T-helper 2 cell treated with Interferon-gamma antibody and Interleukin-4, amounts not matched to agents 5 μg/mL and 100 μg/mL, for 36 hours (primary cell): ENCODE measurements at places on chromosomes 16 and 17.

- no peak for DNase-seq
Measured at GRCh38 chr16:49419862-49420261, 46.3 kb downstream of the C16orf78 start.

- DNase-seq = no peak
Measured at GRCh38 chr16:22688930-22689329, 125.0 kb upstream of the HS3ST2 start.

- no peak for DNase-seq
Measured at GRCh38 chr17:56136301-56136700, 17.0 kb upstream of the ANKFN1 start.

GRCh38 chr17:83200231-83200699 lies 120.9 kb downstream of the METRNL start:
- DNase-seq = peak; percentile 81

- DNase-seq = no peak
Measured at GRCh38 chr16:72664056-72664508, 383.8 kb downstream of the ZFHX3 start.

DNA sequence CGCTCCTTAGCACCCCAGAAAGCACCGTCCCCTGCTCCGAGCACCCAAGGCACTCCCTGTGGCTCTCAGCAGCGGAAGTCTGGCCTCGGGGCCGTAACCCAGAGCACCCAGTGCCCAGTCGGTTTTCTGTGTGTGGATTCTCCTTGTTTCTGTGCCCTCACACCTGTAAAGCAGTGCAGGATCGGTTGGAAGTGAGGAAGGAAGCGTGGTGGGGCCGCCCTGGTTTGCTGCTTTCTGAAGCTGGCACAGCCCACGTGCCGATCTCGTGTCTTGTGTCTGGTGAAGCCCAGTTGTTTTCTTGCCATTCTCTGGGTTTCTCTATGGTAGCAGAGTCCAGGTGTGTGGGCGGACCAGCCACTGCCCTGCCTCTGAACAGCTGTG lies 3.7 kb downstream of the ACSF3 start:
- DNase-seq = no peak

GRCh38 chr16:30541502-30542329 lies 7.1 kb upstream of the ZNF747 start:
- DNase-seq = no peak

DNA sequence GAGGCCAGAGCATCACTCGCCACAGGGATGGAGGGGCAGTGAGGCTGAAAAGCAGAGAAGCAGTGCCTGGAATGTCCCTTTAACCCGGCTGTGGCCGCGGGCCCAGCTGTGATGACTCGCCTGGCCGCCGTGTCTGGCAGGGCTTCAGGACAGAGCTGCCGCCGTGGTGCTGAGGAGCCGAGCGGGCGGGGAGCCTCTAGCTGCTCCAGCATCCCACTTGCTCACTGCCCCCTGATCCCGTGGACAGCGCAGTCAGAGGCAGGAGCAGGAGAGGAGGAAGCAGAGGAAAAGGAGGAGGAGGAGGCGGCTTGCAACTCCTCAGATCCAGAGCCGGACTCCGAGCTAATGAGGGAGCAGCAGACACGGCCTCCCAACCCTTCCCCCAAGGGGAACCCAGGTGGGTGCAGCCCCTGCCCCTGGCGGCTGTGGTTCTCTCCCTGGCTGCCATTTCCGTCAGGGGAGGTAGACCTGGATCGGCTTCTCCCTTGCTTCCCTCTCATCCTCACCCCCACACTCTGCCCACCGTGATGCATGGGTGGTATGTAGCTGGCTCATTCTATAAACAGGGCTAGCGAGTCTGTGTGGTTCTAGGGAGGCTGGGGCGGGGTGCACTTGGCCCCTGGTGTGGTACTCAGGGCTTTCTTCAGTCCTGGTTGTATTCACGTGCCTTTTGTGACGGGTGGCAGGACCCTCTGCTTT lies 165.7 kb downstream of the CMIP start:
- DNase-seq = no peak

DNA sequence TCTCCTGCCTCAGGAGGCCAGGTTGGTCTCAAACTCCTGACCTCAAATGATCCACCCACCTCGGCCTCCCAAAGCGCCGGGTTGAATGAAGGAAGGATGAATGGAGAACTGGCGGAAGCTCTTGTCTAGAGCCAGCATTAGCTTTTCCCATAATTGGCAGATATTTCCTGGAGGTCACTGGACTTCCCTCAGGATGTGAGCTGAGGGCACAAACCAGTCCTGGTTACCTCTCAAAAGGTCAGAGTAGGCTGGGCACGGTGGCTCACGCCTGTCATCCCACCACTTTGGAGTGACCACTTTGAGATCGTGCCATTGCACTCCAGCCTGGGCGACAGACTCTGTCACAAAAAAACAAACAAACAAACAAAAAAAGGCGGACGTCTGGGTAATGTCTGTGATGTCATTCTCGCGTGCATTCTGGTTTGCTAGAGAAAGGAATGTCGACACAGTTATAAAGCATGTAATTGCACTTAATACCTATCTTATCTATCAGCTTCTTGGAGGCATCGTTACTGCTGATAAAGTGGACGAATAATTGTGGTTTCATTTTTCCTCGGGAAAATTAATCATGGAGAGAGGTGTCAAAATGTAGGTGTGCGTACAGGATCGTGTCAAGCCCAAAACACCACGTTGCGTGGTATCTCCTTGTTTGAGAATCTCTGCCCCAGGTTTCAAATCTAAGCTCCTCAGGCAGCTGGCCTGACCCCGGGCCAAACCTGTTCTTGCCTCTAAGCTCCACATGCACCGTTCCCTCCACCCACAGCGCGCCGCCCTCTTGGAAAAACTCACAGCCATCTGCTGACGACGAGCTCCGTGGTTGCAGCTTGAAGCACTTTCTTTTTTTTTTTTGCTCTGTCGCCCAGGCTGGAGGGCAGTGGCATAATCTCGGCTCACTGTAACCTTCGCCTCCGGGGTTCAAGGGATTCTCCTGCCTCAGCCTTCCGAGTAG lies 6.4 kb upstream of the CRK start:
- no peak for DNase-seq

DNA sequence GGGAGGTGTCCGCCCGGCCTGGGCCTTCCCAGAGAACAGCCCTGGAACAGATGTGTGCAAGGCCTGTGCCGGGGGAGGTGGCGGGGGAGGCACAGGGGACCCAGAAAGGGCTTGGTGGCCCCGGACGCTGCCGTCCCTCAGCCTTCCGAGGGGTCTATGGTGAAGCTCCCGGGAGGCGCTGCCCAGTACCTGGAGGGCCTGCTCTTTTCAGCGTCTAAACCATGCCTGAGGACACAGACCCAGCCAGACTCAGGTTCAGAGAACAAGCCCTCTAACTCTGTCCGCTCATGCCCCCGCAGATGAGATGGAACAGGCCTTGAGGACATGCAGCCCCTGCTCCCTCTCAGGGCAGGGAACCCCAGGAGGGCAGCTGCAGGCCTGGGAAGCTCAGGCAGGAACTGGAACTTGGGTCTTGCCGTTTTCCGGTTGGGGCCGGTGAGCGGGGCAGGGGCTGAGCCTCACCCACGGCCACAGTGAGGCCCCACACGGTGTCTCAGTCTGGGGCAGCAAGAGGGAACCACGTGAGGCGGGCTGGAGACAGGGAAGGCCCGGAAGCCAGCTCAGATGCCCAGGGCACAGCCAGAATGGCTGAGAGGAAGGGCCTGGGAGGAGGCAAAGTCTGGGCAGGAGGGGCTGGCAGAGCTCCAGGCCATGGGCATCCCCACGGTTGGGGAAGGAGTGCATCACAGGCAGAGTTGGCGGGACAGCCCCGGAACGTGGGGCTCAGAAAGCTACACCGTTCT lies 12.5 kb downstream of the SLC16A3 start:
- DNase-seq = no peak

- peak; percentile 10 for DNase-seq
Measured at GRCh38 chr17:11644265-11645212, 46.3 kb downstream of the DNAH9 start.

- DNase-seq = no peak
Measured at GRCh38 chr17:57210972-57211411, 45.3 kb upstream of the MSI2 start.

- no peak for DNase-seq
Measured at GRCh38 chr17:45428931-45429338, 3.7 kb downstream of the ARHGAP27 start.

GRCh38 chr16:86990451-86990850 lies 326.7 kb downstream of the C16orf95 start:
- no peak for DNase-seq

- no peak for DNase-seq
Measured at GRCh38 chr17:78965491-78965924, 14.2 kb downstream of the LGALS3BP start.

DNA sequence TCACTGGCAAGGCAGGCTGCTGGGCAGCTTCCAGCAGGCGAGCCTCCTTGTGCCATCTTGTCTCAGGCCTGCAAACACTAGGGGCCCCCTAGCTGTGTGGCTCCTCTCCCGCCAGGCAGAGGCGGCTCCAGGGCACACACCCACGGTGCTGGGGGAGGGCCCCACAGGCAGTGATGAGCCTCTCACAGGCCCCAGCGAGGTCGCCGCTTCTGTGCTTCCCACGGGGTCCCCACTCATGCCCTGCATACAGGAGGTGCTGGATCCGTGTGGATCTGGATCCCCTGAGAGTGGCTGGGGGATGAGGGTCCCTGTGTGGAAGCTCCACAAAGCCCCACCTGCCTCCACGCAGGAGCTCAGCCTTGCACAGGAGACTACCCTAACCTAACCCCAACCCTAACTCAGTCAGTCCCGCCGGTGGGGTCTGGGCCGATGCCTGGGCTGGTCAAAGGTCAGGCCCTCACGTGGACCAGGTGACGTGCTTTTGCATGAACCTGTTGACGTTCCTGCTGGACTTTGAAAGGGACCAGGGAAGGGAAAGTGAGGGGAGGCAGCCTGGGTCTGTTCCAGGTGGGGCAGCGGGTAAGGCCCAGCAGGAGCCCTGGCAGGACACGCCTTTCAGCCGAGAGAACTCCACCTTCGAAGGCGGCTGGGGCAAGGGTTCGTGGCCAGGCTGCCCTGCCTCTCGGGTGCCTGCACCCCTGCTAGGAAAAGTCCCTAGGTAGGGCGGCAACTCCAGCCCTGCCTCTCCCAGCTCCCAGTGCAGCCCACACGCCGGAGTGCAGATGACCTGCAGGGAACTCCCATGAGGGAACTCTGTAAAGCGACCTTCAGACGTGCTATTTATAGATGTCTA lies 5.2 kb downstream of the SECTM1 start:
- no peak for DNase-seq

GRCh38 chr17:31279401-31279800 lies 17.6 kb downstream of the OMG start:
- no peak for DNase-seq

- peak; percentile 61 for DNase-seq
Measured at GRCh38 chr17:42928714-42929496, 28.3 kb downstream of the G6PC1 start.

GRCh38 chr17:33124871-33125551 lies 133.4 kb downstream of the SPACA3 start:
- no peak for DNase-seq

- no peak for DNase-seq
Measured at GRCh38 chr16:88853325-88853941, 3.3 kb downstream of the GALNS start.

DNA sequence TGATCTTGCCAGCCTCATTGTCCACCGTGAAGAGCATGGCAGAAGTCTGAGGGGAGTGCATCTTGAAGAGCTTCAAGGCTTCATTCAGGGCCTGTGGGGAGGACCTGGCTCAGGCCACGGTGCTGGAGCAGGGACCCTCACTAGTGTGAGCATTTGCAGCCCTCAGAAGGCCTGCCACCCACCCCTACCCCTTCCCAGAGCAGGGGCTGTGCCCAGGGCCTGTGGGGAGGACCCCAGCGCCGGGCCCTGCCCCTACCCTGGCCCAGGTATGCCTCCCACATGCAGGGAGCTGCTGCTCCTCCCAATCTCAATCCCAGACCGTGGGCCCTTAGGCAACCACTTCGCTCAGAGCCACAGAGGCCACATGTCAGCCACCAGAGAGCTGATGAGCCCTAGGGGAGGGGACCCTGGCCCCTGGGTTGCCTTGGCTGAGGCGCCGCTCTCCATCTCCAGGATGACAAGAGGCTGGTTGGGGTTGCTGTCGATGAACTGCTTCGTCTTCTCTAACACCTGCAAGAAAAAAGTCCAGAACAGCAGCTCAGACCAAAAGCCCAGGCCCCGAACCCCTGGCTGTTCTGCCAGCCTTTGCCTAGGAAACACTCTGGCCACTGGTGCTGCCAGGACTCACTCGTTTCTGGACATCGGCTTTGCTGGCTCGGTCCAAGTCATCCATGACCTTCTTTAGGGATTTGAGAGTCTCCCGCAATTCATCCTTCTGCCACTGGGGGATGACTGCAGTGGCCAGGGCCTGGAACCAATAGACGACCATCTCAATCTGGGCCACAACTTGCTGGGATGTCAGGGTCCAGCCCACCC lies 1.8 kb upstream of the EXOSC6 start:
- DNase-seq = peak; percentile 35

GRCh38 chr17:50168319-50168718 lies 2.5 kb downstream of the SGCA start:
- no peak for DNase-seq

- peak; percentile 27 for DNase-seq
Measured at GRCh38 chr16:1535391-1536291, 2.2 kb downstream of the TMEM204 start.

DNA sequence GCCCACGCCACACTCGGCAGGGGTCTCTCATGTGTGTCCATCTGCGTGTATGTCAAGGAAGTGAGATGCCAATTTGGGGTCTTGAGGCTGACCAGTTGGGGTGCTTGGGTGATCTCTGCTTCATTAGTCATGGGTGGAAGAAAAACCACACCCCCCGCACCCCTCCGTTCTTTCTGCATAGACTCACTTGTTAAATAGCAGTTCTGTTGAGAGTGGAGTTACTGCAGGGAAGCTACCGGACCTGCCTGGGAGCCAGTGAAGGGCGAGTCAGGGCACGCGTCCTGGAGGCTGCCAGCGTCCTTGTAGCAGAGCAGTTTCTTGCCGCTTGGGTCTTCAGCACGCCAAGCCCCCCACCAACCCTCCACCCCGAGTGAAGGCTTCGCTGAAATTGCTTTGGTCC lies 8.5 kb downstream of the SNN start:
- no peak for DNase-seq

DNA sequence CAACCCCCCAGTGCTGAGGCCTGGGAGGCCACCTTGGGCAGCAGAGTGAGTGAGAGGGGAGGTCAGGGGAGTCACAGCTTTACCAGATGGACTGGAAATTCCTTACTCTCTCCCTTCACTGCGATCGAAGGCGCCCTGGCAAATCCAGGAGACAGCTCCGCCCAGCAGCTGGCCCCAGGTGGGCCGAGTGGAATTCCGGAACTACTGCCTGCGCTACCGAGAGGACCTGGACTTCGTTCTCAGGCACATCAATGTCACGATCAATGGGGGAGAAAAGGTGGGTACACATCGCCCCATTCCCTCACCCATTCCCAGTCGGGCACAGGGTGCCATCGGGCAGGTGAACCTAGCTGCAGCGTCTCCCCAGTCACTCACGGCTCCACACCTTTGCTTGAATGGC lies 91.6 kb downstream of the ABCC6 start:
- DNase-seq = no peak

DNA sequence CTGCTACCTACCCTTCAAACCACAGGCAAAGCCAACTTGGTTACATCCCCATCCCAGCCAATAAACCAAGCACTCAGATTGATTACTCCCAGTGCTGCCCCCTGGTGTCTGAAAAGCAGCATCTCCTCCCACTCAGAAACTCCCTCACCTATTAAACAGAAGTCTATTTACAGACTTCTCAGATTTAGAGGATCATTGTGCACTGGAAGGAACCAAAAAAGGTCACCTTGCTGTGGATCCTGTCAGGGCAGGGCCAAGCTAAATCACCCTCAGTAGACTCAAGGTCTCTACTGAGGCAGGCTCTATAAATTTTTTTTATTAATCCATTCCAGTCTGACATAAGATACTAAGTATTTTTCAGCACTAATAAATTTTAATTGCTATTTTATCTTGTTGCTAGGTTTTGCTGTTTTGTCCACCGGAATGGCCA lies 17.6 kb downstream of the HIGD1B start:
- DNase-seq = peak; percentile 50
